Cerebellum (tissue), 4 donors: ENCODE measurements at places on chromosomes 4 and X. TPM values are rescaled to one million over a fixed set of nuclear protein-coding genes. Genes with fewer than 3 reads are reported as not detected.

The RENBP gene
- total RNA-seq, result 2.6 TPM

The SPIN4 gene
- total RNA-seq, result 14.0 TPM

The TMEM144 gene
- 4.0 TPM for total RNA-seq

The IL2 gene
- total RNA-seq, result not detected

The GTPBP6 gene
- 11.6 TPM for total RNA-seq

The UFSP2 gene
- 36.9 TPM for total RNA-seq
